Colonic mucosa (tissue), 4 donors: ENCODE measurements at places on chromosomes 7 and 10.

- no peak overlapping the region for H3K4me3 ChIP-seq
- DNase-seq = no peak
- H3K4me1 ChIP-seq = no peaks in the 10 kb centered on the region
Measured at GRCh38 chr10:92972886-92973285, 87.7 kb upstream of the CYP26C1 start.

GRCh38 chr10:116926426-116926825, 77.1 kb downstream of the ENO4 start:
- no peak for DNase-seq
- H3K27ac ChIP-seq = no peak overlapping the region
- H3K4me1 ChIP-seq = no peaks in the 10 kb centered on the region
- H3K27me3 ChIP-seq = no peaks in the 10 kb centered on the region
- no peak overlapping the region for H3K4me3 ChIP-seq

DNA sequence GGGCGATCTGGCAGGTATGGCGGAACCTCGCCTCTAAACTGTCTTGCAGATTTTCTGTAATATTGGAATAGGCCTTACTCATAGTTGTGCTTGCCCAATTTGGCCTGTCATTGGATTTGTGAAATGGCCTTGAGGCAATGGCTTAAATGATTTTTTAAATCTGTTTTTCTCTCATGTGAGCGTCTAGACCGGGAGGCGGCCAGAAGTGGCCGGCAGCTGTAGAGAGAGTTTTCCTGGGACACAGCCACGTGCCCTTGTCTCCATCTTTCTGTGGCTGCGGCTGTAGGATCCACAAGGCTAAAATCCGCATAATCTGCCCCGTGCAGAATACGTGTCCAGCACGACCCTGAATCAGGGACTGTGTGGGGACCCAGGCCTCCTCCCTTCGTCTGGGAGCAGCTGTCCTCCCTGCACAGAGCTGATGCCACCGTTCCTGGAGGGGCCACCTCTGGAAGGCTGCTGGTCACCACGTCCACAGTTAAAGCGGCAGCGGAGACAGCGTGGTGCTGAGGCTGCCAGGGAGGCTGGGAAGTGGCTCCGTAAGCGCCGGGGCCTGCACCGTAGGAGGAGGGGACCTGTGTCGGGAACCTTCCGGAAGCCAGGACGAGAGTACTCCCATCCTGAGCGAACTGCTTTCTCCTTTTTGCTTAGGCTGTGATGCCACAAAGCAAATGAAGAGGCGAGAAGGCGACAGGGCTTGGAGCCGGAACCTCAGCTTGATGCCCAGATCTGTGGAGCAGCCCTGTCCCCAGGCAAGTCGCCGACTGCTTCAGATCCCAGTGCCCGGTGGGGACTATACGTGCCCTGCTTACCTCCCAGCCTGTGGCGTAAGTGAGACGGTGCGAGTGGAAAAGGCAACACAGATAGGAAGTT, 99.8 kb downstream of the DYNC2I1 start:
- H3K27me3 ChIP-seq = no peaks in the 10 kb centered on the region
- DNase-seq = no peak
- no peaks in the 10 kb centered on the region for H3K36me3 ChIP-seq
- H3K27ac ChIP-seq = no peak overlapping the region
- no peak overlapping the region for H3K4me3 ChIP-seq
- H3K4me1 ChIP-seq = no peaks in the 10 kb centered on the region

GRCh38 chr10:75662715-75663114, 231.3 kb downstream of the LRMDA start:
- DNase-seq = peak; percentile 35
- no peaks in the 10 kb centered on the region for H3K27me3 ChIP-seq
- H3K4me1 ChIP-seq = no peaks in the 10 kb centered on the region
- H3K36me3 ChIP-seq = no peaks in the 10 kb centered on the region
- H3K4me3 ChIP-seq = no peak overlapping the region
- peak overlapping the region; percentile 15 for H3K27ac ChIP-seq

- H3K36me3 ChIP-seq = no peaks in the 10 kb centered on the region
- H3K27me3 ChIP-seq = no peaks in the 10 kb centered on the region
- H3K4me1 ChIP-seq = no peaks in the 10 kb centered on the region
- DNase-seq = no peak
- peak overlapping the region; percentile 79 for H3K4me3 ChIP-seq
Measured at GRCh38 chr10:32959006-32959920, 1.2 kb upstream of the ITGB1 start.

DNA sequence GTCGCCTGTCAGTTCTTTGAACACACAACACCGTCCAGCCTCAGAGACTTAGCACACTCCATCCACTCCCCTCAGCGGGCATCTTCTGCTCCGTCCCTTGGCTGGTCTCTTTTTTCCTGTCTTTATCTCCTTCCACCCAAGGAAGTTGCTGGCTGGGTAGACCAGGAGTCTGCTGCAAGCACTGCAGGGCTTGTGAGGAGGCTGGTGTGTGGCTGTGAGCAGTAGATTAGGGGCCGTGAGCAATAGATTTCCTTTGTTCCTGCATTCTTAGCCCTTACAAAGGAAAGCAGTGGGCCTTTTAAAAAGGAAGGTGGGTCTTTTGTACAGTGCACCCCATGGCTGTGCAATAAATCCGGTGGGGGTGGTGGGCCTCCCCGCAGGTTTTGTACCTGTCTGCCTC, 100.3 kb upstream of the BTBD16 start:
- DNase-seq = no peak
- no peaks in the 10 kb centered on the region for H3K36me3 ChIP-seq

DNA sequence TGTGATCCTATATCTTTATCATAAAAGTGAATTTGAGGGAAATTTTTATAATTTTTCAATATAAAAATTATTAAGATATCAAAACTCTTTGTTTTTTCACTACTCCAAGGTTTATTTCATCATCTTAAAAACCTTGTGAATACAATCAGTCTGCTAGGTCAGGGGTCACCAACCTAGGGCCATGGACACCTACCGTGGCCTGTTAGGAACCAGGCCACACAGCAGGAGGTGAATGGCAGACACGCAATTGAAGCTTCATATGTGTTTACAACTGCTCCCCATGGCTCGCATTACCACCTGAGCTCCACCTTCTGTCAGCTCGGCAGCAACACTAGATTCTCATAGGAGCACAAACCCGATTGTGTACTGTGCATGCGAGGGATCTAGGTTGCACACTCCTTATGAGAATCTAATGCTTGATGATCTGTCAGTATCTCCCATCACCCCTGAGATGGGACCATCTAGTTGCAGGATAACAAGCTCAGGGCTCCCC, 271.2 kb upstream of the C7orf33 start:
- H3K27ac ChIP-seq = no peak overlapping the region
- no peaks in the 10 kb centered on the region for H3K27me3 ChIP-seq
- H3K4me1 ChIP-seq = no peaks in the 10 kb centered on the region
- no peak overlapping the region for H3K4me3 ChIP-seq
- H3K36me3 ChIP-seq = no peaks in the 10 kb centered on the region
- DNase-seq = no peak

- H3K4me3 ChIP-seq = no peak overlapping the region
- DNase-seq = no peak
- no peaks in the 10 kb centered on the region for H3K27me3 ChIP-seq
Measured at GRCh38 chr7:96127746-96128145, 194.2 kb downstream of the SLC25A13 start.

- peaks cover 6% of the 10 kb centered on the region for H3K36me3 ChIP-seq
- no peaks in the 10 kb centered on the region for H3K27me3 ChIP-seq
- peak; percentile 84 for DNase-seq
- no peak overlapping the region for H3K4me3 ChIP-seq
- H3K27ac ChIP-seq = peak overlapping the region; percentile 67
Measured at GRCh38 chr10:124709861-124710260, 34.3 kb downstream of the FAM53B start.

GRCh38 chr7:1444925-1445322, 14.3 kb downstream of the MICALL2 start:
- no peaks in the 10 kb centered on the region for H3K4me1 ChIP-seq
- no peak overlapping the region for H3K27ac ChIP-seq
- no peak overlapping the region for H3K4me3 ChIP-seq

- H3K4me1 ChIP-seq = no peaks in the 10 kb centered on the region
- H3K27me3 ChIP-seq = no peaks in the 10 kb centered on the region
- no peak overlapping the region for H3K27ac ChIP-seq
- no peaks in the 10 kb centered on the region for H3K36me3 ChIP-seq
- no peak for DNase-seq
- H3K4me3 ChIP-seq = no peak overlapping the region
Measured at GRCh38 chr7:140631602-140632001, 9.0 kb downstream of the DENND2A start.

GRCh38 chr10:25075825-25076224, 59.4 kb downstream of the THNSL1 start:
- no peaks in the 10 kb centered on the region for H3K4me1 ChIP-seq
- H3K27me3 ChIP-seq = no peaks in the 10 kb centered on the region
- no peak for DNase-seq
- H3K27ac ChIP-seq = no peak overlapping the region
- H3K4me3 ChIP-seq = no peak overlapping the region
- no peaks in the 10 kb centered on the region for H3K36me3 ChIP-seq

GRCh38 chr10:78065611-78066010, 31.9 kb downstream of the RPS24 start:
- H3K4me1 ChIP-seq = peaks cover 3% of the 10 kb centered on the region
- H3K27ac ChIP-seq = no peak overlapping the region
- no peak for DNase-seq
- H3K4me3 ChIP-seq = no peak overlapping the region
- H3K36me3 ChIP-seq = no peaks in the 10 kb centered on the region

DNA sequence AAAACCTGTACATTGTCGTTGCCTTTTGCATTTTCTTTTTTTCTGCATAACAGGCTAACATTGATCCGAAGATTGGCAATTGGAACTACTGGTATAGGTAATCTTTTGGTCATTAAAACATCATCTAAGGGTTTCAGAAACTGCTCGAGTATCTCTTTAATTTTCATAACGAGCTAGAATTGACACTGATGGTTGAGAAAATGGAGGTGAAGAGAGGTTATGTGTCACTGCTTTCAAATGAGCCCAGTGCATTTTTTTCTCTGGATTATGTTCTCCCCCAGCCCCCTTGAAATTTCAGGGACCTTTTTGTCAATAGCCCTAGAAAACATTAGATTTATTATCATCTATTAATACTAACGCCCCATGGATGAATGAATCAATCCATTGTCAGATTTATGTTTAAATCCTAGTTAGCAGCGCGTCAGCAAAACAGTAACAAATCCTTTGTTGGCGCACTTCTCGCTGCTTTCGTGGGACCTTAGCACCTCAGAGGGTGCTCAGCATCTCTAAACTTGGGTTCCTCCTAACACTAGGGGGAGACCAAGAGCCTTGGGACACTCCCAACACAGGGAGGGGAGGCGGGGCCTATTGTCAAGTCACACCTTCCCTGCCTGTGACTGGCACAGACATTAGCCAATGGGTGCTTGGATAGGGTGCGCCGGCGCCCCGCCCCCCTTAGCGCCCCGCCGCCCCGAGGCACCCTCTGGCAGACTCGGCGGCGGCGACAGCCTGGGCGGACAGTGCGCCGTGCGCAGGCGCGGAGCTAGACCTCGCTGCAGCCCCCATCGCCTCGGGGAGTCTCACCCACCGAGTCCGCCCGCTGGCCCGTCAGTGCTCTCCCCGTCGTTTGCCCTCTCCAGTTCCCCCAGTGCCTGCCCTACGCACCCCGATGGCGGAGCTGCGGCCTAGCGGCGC, at the start of gene SUFU:
TSS of gene SUFU (plus strand) at position 709 of the 915 bp plus-strand sequence. CDS start at position 890, 181 bp downstream.
- no peaks in the 10 kb centered on the region for H3K27me3 ChIP-seq
- peak within 1 kb of the TSS; percentile 74 for H3K27ac ChIP-seq

DNA sequence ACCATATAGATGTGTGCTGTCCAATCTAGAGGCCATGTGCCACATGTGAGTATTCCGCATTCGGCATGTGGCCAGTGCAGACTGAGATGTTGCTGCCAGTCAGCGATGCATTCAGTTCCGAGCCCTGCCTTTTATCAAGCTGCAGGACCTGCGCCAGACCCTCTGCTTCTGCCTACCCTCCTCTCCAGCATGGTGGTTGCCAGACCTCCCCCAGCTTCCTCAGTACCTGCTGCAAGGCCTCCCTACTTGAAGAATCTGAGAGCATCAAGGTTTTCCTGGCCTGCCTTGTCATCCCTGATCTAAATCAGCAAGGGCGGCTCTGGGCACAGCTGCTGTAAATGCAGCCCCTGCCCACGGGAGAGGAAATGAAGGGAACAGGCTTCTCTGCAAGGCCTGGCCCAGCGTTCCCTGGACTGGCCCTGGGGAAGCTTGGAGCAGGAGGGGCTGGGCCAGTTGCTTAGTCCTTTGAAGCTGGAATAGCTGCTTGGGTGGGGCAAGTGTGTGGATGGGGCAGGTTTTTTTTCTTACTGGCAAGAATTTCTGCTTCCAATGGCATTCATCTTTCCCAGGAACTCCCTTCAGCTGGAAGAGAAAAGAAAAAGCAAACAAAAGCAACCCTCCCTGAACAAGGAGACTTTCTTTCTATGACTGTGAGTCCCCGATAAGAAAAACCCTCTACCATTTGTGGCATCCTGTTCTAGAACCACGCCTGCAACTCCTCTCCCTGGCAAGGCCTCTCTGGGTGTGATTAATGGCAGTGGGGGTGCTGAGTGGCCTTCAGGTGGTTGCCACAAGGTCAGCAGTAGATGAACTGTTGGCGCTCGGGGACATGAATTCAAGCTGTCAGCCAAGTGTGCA, 93.0 kb downstream of the NHLRC2 start:
- H3K4me3 ChIP-seq = no peak overlapping the region
- no peaks in the 10 kb centered on the region for H3K36me3 ChIP-seq
- H3K27me3 ChIP-seq = no peaks in the 10 kb centered on the region
- peak overlapping the region; percentile 13 for H3K27ac ChIP-seq

DNA sequence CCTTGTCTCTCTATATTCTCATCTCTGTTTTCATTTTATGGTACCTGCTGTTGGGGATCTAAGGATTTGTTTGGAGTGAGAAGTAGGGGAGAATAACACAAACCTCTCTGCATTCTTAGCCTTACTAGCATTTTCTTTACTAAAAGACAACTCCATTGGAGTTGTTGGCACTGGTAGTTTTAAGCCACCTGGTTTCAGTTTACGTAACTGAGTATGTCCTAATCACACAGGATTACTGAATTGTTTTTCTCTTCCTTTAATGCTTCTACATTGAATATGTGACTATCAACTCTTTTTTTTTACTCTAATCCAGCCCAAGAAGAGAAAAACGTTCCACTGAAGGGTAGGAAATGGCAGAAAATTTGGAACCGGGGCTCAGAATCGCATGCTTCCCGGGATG, 30.0 kb upstream of the TRIL start:
- H3K36me3 ChIP-seq = no peaks in the 10 kb centered on the region
- no peaks in the 10 kb centered on the region for H3K4me1 ChIP-seq
- H3K27me3 ChIP-seq = no peaks in the 10 kb centered on the region

DNA sequence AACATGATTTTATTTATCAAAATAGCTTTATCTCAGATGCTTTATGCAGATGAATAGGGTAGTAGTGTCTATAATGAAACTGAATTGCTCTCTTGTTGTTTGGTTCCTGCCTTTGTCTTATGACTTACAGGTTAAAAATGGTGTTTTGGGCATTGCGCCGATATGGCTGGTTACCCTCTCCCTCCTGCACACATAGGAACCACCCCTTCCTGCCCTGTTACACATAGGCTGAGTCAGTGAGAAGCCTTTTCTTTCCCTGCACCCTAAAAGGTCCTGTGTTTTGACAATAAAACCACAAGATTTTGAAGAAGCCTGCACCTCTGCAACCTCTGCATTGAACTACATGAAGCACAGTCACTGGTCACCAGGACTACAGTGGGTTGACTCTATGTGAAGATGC, 655.8 kb upstream of the ANKRD30A start:
- no peak for DNase-seq
- H3K36me3 ChIP-seq = no peaks in the 10 kb centered on the region
- no peaks in the 10 kb centered on the region for H3K27me3 ChIP-seq
- no peak overlapping the region for H3K27ac ChIP-seq
- no peak overlapping the region for H3K4me3 ChIP-seq
